ENCODE measurements at places on chromosomes 12 and 14. TPM values are rescaled to one million over a fixed set of nuclear protein-coding genes. Genes with fewer than 3 reads are reported as not detected.

The ABCD2 gene
- total RNA-seq: 1.4 TPM

The RNFT2 gene
- 6.8 TPM for total RNA-seq

DNA sequence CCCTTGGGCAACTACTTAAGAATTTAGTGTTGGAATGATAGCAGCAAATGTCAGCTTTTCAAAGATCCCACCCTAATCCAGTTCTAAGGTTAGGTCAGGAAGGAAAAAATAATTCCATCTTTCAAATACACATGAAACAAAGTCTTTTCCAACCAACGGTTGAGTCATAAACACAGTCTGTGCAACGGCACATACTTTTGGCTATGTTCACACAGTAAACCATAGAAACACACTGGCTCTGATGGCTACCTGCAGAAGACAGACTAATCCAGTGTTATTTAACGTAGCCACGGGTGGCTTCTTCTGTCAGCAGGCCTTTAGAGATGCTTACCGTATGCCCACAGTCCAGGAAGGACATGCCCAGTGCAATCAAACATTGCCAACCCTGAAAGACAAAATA is 35.7 kb downstream of the HIGD1C start:
- DNase-seq: no peak

The HCAR1 gene
- total RNA-seq: 0.72 TPM

DNA sequence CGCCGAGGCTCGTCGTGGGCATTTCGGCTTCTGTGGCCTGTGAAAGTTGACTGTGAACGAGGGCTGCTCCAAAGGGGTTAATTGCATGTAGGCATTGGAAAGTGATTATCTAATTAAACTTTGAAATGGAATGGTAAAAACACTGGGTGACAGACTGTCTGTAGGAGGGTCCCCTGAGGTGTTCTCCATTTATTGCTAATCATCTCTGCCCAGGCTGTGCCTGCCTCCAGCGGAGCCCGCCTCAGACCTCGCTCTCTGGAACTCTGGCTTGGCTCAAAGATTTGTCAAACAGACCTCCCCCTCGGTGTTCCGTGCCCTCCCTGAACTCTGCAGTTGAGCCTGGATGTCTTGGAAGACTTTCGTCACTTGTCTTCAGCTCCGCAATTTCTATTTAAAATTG is 50.2 kb upstream of the VRK1 start:
- no peak for DNase-seq
